ENCODE measurements at places on chromosomes 12 and 14.

DNA sequence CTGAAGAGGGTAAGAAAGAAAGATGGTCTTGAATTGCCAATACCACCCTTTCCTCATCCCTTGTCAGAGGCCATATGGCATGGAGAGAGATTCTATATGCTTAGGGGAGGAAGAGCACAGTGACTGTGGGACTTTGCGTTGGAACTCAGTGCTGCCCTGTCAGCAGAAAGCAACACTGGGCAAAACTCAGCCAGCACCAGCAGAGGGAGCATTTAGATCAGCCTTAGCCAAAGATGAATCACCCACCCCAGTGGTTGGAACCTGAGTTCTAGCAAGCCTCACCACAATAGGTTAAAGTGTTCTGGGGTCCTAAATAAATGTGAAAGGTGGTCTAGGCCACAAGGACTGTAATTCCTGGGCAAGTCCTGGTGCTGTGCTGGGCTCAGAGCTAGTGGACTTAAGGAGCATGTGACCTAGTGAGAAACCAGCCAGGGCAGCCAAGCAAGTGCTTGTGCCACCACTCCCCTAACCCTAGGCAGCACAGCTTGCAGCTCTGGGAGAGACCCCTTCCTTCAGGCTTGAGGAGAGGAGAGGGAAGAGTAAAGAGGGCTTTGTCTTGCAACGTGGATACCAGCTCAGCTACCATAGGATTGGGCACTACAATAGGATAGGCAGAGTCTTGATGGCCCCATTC lies 11.4 kb upstream of the BCAT1 start:
- no peak for DNase-seq

DNA sequence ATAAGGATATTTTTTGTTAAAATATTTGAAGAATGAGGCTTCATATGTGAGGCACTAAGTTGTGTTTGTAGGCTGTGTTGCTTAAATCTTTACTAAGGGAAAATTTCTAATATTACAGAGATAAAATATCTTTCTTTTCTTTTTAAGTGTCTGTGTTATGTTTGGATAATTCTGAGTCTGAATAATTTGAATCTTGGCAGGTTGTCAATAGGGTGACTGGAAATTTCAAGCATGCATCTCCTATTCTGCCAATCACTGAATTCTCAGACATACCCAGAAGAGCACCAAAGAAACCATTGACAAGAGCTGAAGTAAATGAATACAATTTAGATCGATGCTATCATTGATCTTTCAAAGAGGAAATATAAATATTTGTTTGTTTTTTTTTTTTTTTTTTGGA lies 29.4 kb downstream of the TMPO start:
- DNase-seq = no peak

- DNase-seq = no peak
Observed at GRCh38 chr12:52126605-52127578, 47.4 kb downstream of the SMIM41 start.

DNA sequence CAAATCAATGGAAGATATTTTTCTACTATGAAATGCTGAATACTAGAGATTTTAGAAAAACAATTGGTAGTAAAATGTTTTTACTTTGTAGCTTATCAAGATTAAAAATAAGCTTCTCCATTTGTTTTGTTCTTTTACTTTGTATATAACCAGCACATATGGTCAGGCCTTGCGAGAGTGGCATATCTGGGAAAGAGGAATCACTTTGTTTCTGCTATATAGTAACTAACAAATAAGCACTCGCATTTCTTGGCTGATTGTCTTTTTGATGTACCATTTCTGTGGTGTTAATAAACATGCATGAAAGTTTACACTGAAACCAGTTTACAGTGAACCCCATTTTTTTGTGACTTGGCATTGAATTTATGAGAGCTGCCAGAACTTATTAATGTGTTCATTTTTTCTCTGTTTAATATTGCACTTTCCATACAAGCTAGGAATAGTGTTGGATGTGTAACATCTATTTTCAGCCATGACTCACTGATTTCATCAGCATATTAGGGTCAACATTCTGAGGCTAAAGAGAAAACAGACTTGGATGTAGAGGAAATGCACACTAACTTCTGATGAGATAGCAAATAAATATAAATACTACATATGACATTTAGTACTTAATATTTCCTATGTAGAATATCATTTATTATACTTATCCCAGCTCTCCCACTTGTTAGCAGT lies 635.5 kb downstream of the KCNH5 start:
- no peak for DNase-seq

DNA sequence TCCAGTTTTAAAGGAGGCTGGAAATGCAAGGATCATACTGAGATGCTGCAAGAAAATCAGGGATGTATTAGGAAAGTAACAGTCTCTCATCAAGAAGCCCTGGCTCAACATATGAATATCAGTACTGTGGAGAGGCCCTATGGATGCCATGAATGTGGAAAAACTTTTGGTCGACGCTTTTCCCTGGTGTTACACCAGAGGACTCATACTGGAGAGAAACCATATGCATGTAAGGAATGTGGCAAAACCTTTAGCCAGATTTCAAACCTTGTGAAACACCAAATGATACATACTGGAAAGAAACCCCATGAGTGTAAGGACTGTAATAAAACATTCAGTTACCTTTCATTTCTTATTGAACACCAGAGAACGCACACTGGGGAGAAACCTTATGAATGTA lies 24.5 kb downstream of the ZNF891 start:
- DNase-seq = no peak

DNA sequence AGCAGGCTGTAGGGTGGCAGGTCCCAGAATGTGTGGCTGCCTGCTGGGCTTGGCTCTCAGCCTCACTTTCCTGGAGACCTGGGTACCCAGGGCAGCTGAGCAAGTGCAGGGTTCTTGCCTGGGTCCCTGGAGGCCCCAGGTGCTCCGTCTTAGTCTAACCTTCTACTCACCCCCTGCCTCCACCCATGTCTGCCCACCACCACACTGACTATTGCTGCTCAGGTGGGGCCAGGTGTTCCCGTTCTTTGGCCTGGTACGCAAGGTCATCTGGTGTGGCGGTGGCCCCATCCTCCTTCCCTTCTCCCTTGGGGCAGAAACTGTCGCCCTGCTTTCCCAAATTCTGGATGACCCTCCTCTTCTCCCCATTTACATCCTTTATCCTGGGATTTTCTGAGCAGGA lies 319.9 kb downstream of the TMEM121 start:
- DNase-seq = no peak

DNA sequence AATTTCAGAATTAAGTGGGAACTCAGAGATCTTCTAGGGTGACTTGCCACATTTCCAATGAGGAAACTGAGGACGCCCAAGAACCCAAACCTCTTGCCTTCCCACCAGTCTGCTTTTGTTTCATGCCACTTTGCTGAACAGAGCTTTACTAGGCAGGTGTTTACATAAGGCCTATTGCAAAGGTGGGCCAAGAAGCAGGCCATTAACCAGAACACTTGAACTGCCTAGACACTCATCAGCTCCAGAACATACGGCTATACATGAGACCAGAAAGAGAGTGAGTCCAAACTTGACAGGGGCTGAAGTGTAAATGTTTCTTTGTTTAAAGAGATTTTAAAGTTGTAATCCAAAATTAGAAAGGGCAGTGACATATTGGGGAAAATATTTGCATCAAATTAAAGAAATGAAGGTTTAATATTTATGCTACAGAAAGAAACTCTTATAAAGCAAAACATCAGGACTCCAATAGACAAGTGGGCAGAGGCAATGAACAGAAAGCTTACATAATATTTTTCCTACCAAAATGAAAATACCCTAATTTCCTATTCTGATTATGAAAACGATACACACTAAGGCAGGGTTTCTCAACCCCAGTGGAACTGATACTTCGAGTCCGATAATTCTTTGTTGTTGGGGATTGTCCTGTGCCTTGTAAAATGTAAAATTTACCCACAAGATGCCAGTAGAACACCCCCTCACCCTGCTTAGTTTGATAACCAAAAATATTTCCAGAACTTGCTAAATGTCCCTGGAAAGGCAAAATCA lies 11.7 kb downstream of the BATF start:
- DNase-seq = no peak

GRCh38 chr12:109621901-109622364 lies 48.3 kb downstream of the MVK start:
- no peak for DNase-seq

- no peak for DNase-seq
Observed at GRCh38 chr14:50669441-50669986, 1.4 kb upstream of the SAV1 start.

- no peak for DNase-seq
Observed at GRCh38 chr14:45838597-45838996, 585.6 kb upstream of the MIS18BP1 start.

DNA sequence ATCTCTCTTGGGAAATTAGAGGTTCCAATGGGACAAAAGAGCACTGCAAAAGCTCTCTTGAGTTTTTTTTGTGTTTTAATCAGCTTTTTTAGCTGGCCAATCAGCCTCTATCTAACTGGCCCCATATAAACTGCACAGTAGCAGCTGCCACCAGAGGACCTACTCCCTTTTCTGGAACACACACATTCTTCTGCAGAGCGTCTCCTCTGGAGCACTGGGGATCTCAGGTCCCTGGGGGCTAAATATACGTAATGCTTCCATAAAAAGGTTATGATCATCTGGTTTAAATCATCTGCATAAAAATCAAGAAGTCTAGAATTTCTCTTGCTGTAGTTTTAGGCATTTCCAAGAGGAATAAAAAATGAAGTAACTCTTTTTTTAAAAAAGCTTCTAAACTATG lies 32.3 kb downstream of the TSPAN8 start:
- DNase-seq = no peak

- no peak for DNase-seq
Observed at GRCh38 chr12:31362759-31363415, 36.9 kb upstream of the SINHCAF start.

GRCh38 chr14:63573581-63573980 lies 30.4 kb upstream of the PPP2R5E start:
- DNase-seq = no peak

DNA sequence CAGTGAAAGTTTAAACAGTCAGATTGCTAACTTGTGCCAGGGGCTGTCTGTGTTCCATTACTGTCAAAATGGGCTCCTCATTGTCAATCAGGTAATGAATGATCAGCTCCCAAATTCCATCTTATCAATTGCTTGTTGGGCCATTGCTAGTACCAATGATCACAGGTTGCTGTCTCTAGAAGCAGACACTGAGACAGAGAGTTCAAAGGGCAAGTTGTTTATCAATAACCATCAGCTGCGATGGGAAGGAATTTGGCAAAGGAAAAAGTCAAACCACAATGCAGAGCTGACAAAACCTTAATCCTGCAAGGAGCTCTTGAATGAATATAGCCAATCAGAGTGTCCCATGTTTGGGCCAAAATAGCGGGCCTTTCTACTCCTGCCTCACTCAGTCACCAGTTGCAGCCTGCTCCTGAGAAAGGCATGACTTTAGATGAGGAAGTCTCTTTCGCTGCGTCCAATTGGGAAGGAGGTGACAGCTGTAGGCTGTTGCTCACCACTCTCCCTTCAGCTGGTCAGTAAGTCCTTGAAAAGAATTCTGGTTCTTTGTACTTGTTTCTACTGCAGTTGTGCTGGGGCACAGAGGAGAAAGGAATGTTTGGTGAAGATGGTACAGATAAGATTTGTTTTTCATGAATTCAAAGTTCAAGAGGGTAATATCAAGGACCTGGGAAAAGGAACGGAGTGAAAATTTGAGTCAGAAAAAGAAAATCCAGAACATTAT lies 179.2 kb upstream of the PDE3A start:
- DNase-seq = no peak

GRCh38 chr14:103495854-103496253 lies 26.8 kb downstream of the CKB start:
- no peak for DNase-seq

DNA sequence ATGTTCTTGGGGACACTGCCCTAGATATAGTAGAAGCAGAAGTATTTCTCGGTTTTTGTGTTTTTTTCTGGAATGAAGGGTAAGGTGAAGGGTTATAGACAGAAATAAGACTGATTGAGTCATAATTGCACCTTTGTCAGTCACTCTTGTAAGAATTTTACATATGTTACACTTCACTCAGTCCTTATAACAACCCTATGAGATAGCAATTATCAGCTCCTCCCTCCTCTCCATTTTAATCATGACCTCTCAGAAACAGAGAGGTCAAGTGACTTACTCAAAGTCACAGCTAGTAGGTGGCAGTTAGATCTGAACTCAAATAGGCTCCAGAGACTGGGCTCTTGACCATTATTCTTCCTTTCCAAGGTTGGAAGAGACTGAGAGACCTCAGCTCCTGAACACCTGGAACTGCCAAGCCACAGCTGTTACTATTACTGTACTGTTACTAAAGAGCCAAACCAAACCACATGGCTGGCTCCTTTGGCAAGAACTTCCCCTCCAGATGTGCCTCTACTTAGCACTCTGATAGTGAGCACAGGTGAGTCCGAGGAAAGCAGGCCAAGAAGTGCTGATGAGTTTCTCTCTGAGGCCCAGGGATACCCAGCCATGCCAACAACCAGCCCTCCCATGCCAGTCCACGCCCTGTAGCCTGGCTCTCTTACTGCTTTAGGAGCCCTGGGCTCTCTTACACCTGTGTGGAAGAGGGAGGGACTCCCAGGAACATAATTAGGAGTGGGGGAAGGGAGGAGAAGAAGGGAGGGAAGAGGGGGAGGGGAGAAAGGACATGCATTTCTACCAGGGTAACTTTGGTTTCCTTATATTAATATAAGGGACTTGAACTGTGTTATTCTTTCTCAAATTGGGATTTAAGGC lies 121.3 kb downstream of the CRADD start:
- DNase-seq = no peak

GRCh38 chr12:24979329-24979728 lies 30.4 kb upstream of the BCAT1 start:
- DNase-seq = no peak

GRCh38 chr12:49097381-49097780 lies 2.8 kb upstream of the DHH start:
- no peak for DNase-seq

DNA sequence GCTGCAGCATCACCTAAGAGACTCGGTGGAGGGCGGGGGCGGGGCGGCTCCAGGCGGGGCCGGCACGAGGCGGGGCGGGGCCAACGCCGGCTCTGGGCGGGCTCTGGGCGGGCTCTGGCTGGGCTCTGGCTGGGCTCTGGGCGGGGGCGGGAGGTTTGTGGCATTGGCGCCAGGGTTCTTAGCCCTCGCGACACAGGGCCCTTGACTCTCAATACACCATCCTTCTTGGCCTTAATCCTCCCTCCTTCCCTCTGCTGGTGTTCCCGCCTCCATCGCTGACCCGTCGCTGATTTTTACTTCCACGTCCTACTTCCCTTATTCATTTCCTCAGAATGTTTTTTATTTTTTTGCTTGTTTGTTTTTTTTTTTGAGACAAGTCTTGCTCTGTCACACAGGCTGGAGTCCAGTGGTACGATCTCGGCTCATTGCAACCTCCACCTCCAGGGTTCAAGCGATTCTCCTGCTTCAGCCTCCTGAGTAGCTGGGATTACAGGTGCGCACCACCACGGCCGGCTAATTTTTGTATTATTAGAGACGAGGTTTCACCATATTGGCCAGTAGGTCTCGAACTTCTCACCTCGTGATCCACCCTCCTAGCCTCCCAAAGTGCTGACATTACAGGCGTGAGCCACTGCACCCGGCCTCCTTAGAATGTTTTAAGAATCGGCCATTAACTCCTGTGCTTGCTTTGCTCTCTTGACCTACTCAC lies at the start of gene BLTP3B:
TSS of gene BLTP3B (minus strand) at position 24 of the 709 bp plus-strand sequence. CDS start 239 bp downstream, outside the sequence.
- DNase-seq = peak; percentile 77

- DNase-seq = no peak
Observed at GRCh38 chr14:97718886-97719442, 921.8 kb downstream of the VRK1 start.

- DNase-seq = no peak
Observed at GRCh38 chr14:103483600-103483999, 39.0 kb downstream of the CKB start.

GRCh38 chr12:122227341-122227740 lies 1.5 kb upstream of the DIABLO start:
- no peak for DNase-seq

All from stimulated activated naive CD4-positive, alpha-beta T cell (primary cell).